ENCODE measurements at places on chromosomes 2 and 18.
A peak's percentile ranks its signal among the peaks of the same experiment; 100 is the strongest.

DNA sequence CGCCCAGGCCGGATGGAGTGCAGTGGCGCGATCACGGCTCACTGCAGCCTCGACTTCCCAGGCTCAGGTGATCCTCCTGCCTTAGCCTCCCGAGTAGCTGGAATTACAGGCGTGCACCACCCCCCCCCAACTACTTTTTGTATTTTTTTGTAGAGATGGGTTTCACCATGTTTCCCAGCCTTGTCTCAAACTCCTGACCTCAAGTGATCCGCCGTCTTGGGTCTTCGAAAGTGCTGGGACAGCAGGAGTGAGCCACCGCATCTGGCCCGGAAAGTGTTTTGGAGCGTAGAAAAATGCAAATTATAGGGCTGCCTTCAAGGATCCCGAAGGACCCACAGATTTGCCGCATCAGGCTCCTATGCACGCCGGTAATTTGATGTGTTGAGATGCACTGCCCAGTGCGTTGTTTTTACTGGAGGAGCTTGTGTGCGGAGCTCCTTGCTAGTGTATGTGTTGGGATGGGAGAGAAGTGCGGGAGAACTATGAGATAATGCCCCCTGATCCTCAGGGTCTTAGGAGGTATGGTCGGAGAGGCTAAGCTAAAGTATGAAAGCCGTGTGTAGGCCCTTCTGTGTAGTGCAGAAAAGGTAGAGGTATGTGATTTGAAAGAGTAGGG is 1.2 kb upstream of the CLASP1 start:
- peak overlapping the region; percentile 96 for H3K27ac ChIP-seq
- H3K27me3 ChIP-seq = no peaks in the 10 kb centered on the region
- H3K4me3 ChIP-seq = peak overlapping the region; percentile 99
- DNase-seq = peak; percentile 2
- peaks cover 6% of the 10 kb centered on the region for H3K4me1 ChIP-seq
- H3K36me3 ChIP-seq = no peaks in the 10 kb centered on the region

GRCh38 chr18:79987566-79987965 is 797 bp downstream of the TXNL4A start:
- DNase-seq = no peak
- peak overlapping the region; percentile 70 for H3K27ac ChIP-seq
- H3K36me3 ChIP-seq = peaks cover 15% of the 10 kb centered on the region
- H3K4me1 ChIP-seq = peaks cover 11% of the 10 kb centered on the region

DNA sequence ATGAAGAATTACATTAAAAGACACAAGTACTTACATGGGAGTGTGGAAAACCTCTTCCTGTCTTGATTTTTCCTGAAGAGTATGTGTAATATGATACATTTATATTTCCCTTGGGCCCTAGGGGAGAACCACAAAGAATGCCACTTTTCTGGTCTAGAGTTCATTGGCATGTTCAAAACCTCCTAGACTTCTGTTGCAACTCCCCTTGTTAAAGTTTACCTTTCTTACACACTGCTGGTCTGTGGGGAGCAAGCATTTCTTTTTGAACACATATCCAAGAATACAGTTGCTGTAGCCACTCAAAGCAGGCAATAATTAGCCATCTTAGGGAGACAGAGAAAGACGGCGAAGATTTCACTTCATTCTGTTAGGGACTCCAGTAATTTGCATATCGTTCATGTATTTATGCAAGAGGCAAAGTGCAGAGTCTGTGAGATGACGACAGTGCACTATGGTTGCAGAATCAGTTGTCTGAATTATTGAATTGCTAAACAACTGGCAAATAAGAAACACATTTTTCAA is 103.5 kb downstream of the NOL4 start:
- peak overlapping the region; percentile 22 for H3K4me3 ChIP-seq
- H3K27me3 ChIP-seq = no peaks in the 10 kb centered on the region
- H3K36me3 ChIP-seq = no peaks in the 10 kb centered on the region
- peaks cover 8% of the 10 kb centered on the region for H3K4me1 ChIP-seq

- H3K4me1 ChIP-seq = no peaks in the 10 kb centered on the region
- no peak overlapping the region for H3K4me3 ChIP-seq
- no peak overlapping the region for H3K27ac ChIP-seq
- no peaks in the 10 kb centered on the region for H3K27me3 ChIP-seq
These were observed 670.0 kb upstream of the ACVR2A start for GRCh38 chr2:147174824-147175254.

GRCh38 chr2:234406085-234406484 is 90.8 kb downstream of the ARL4C start:
- H3K27me3 ChIP-seq = no peaks in the 10 kb centered on the region
- H3K36me3 ChIP-seq = no peaks in the 10 kb centered on the region
- no peak overlapping the region for H3K4me3 ChIP-seq
- H3K27ac ChIP-seq = no peak overlapping the region
- H3K4me1 ChIP-seq = no peaks in the 10 kb centered on the region
- DNase-seq = no peak

- H3K36me3 ChIP-seq = no peaks in the 10 kb centered on the region
- no peak overlapping the region for H3K27ac ChIP-seq
- H3K4me1 ChIP-seq = no peaks in the 10 kb centered on the region
- no peak for DNase-seq
These were observed 73.7 kb downstream of the DNER start for GRCh38 chr2:229640636-229641035.
